Heart right ventricle (tissue), 16 donors: ENCODE measurements at places on chromosomes 7 and 10. TPM values are rescaled to one million over a fixed set of nuclear protein-coding genes. Genes with fewer than 3 reads are reported as not detected.

Gene FRMD4A
- total RNA-seq, result 29.5 TPM

Gene FBXL13
- total RNA-seq, result 0.28 TPM

Gene ACTR3C
- 3.0 TPM for total RNA-seq

Gene CREB5
- 6.6 TPM for total RNA-seq

Gene LIPJ
- total RNA-seq, result 0.23 TPM

Gene PPP1R17
- total RNA-seq, result not detected

Gene SEMA3A
- total RNA-seq, result 0.57 TPM

GRCh38 chr7:20700453-20701227 lies 85.2 kb downstream of the ABCB5 start:
- DNase-seq, result no peak

- no peak for DNase-seq
Measured at GRCh38 chr7:107981466-107981865, 21.5 kb downstream of the LAMB1 start.

DNA sequence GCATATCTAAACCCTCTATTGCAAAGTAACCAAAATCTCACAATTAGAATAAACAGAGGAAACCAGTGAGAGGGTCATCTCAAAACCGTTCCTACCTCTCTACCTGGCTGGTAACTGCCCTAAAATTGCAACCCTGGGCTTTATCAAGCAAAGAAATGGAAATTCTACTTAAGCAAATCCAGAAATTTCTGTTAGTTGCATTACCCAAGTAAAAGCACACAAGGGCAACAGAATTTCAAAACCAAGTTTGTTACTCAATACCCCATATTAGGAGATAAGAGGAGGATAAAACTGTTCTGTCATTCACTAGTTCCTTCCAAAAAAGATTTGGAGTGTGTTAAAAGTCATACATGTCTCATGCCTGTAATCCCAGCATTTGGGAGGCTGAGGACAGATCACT lies 195.3 kb downstream of the FAM107B start:
- no peak for DNase-seq

GRCh38 chr10:43960981-43961380 lies 312.3 kb upstream of the ZNF32 start:
- no peak for DNase-seq

DNA sequence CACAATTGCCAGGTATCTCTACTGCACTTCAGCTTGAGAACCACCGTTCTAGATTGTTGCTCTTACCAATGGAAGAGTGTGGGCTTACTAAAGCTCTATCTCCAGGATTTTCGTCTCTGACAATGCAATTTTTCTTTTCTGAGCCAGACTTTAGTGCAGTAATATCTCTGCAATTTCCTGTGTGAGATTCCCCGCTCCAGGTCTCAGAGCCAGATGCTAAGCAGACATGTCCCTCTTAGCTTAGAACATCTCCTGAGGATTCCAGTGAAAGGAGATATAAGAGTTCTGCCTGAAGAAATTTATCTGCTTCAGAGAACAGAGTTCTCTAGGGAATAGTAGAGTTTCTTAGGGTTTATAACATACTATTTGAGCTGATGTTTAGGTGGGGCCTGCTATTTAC lies 82.0 kb downstream of the SND1 start:
- no peak for DNase-seq

DNA sequence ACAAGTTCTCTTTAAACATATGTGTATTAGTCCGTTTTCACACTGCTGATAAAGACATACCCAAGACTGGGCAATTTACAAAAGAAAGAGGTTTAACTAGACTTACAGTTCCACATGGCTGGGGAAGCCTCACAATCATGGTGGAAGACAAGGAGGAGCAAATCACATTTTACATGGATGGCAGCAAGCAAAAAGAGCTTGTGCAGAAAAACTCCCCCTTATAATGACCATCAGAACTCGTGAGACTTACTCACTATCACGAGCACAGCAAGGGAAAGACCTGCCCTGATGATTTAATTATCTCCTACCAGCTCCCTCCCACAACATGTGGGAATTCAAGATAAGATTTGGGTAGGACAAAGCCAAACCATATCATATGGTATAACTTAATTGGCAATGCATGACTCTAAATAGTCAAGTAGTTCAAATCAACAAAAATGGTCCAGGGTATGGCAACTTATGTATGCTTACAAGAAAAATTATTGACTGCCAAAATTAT lies 34.1 kb upstream of the TMEM243 start:
- DNase-seq, result no peak

GRCh38 chr7:48424731-48425130 lies 253.5 kb downstream of the ABCA13 start:
- DNase-seq, result no peak

DNA sequence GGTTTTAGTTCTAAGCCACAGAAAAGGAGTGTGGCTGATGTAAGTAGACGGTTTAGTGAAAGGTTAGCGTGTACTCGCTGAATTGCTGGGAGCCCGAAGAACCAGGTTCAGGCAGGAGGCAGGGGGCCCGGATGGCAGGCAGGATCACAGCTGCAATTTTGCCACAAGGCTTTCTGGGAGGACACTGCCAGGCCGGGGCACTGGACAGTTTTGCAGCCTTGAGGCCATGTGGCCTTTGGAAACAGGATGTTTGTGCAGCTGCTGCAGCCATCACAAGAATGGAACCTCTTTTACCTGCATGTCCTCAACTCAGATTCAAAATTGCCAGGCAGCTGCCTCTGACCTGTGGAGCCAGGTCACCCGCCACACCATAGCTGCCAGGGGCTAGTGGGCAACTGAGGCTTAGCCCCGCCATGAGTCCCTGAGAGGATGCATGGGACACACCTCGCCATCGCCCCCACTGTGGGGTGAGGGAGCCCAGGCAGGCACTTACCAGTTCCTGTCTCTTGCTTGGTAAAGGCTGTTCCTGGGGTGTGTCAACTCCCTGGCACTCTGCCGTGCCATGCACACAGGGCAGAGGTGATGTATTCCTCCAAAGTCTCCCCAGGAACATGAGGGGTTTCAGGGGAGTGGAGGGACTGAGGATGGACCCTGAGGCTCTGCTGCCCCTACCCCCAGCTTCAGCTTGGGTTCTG lies 188.6 kb downstream of the RPS24 start:
- no peak for DNase-seq

DNA sequence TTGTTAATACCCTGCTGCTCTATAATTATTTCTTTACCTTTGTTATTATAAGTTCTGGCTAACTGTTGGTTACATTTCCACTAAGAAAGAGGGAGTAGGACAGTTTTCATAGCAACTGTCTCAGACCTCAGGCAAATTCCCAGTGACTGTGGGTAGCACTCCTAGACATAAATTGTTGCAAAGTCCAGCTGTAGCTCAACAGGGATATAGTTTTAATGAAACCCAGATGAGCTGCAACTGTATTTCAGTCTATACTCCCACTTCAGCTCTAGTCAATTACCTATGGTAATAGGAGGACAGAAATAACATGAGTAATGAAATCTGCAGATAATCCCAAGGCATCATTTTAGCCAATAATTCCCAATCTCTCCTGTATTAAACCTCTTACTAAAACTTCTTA lies 103.0 kb upstream of the SEMA3A start:
- DNase-seq, result no peak

DNA sequence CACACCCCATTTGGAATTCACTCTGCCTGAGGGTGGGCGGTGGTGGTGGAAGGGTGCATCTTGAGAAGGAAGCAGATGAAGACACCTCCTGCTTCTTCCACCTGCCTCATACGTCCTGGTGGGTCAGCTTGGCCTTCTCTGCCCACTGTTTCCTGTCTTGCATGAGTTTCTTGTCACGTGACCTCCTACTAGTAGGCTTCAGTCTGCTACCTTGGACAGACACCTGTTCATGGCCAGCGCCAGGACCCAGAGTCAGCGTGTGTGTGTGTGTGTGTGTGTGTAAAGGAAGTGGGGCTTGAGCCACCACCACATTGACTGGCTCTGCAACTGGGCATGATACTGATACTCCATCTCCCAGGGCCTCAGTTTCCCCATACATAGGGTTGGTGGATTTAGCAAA lies 17.1 kb upstream of the VPS37D start:
- DNase-seq, result no peak

DNA sequence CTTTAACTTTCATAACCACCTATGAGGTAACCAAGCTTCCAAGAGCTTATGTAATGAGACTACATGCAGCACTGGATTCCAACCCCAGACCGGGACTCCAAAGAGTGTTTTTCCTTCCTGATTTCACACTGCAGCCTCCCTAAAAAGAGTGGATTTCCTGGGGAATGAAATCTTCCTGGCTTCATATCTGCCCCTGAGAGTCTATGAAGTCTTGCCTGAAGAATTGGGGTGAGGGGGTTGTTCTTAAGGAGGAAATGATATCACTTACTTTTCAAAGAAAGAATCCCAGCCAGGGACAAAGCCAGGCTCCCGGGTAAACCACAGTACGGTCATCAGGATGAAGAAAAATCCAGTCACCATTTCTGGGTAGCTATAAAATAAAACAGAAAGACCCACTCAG lies 29.7 kb downstream of the STMP1 start:
- DNase-seq, result no peak

DNA sequence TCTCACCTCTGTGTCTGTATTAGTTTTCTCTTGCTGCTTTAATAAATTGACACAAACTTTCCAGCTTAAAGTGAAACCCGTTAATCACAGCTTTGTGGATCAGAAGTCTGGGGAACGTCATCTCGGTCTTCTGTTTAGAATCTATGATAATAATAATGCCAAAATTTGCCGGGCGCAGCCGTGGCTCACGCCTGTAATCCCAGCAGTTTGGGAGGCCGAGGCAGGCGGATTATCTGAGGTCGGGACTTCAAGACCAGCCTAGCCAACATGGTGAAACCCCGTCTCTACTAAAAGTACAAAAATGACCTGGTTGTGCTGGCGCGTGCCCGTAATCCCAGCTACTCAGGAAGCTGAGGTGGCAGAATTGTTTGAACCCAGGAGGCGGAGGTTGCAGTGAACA lies 8.8 kb upstream of the ZPBP start:
- no peak for DNase-seq

DNA sequence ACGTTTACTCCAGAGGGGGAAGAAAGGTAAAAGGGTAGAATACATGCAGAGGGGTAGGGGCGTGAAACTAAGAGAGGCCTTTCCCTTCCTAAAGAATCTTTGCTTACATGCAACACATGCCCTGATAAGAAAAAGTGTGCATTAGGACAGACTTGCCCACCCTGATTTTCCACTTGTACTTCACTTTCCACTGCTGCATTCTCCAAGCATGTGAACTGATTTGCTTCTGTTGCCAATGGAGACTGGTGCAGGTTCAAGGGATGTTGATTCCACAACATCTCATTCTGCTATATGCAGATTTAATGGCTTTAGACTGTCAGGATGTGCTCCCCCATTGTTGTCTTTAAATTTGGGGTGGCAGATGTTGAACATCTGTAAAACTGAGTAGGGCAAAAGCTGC lies 237.5 kb upstream of the TCF7L2 start:
- DNase-seq, result no peak

GRCh38 chr10:4361581-4361980 lies 464.4 kb upstream of the AKR1E2 start:
- no peak for DNase-seq

DNA sequence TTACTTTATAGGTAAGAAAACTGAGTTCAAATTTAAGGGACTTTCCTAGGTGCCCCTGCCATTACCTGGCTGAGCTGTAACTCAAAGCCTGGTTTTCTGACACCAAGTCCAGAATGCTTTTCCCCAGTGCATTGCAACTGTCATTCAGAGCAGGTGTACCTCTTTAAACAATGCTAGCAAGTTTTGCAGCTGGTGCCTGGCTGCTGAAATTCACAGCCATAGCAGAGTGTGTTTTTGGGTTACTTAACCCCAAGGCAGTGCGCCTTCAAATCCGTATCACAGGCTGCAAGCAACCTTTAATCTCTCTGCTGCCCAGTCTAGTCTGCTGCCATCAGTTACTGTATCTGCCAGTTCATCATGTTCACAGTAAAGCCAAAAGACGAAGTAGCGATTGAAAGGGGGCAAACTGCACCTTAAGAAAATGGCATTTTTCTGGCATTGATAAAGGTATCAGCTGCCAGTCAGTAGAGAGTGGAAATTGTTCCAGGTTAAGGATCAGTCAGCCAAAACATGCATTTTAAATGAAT lies 265.4 kb downstream of the CSTF2T start:
- DNase-seq, result no peak

DNA sequence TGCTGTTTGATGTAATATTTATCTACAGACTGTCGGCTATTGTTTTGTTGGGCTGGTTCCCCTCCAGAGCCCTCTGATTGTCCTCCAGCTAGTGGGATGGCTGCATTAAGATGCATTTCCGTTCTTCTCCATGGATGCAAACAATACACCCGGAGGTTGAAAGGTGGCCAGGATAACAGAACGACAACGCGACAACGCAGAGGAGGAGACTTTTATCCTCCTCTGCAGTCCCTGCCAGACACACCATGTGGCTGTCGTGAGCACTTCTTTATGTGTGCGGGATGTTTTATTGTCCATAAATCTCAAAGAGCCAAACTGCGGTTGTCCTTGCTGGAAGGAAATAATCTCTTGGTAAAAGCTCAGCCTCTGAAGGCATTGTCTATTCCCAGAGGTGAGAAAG lies 39.1 kb upstream of the TCERG1L start:
- no peak for DNase-seq

DNA sequence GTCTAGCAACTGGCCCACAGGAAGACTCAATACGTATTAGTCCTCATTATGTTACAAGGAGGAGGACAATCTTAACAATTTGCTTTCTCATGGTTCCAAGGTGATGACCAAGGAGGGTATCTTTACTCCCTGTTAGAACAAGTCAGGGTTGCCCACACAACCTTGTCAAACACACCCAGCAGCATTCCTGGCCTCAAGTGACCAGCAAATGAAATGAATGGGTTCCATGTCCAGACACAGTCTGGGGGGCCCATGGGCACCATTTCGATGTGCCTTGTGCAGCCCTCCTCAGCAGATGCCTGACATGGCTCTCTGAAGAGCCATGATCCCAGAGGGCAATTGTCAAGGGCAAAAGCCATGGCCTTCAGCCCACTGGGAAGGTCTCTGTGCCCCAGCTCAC lies 40.8 kb downstream of the ANXA8 start:
- no peak for DNase-seq
